Stimulated activated CD4-positive, alpha-beta T cell treated with anti-CD3 and anti-CD28 coated beads, Interleukin-4, amount 100 ng/mL, for 24 hours (primary cell): ENCODE measurements at places on chromosomes 2 and 18.

DNA sequence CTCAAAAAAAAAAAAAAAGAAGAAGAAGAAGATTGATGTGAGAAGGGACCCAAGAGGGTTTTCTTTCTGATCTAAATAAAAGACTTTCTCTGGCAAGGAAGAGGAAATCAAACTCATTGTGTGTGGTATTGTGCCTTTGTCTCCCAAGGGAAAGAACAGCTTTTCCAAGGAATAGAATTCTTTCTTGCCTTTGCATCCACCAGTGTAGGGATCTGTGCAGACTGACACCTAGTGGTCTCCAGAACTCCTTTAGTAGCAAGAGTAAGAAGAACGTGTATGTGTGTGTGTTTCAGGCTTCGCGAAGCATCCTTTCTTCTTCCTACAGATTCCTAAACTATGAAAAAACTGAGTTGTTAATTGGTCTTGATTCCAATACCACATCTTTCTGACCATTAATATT, 33.5 kb upstream of the CRIM1 start:
- no peak for DNase-seq

DNA sequence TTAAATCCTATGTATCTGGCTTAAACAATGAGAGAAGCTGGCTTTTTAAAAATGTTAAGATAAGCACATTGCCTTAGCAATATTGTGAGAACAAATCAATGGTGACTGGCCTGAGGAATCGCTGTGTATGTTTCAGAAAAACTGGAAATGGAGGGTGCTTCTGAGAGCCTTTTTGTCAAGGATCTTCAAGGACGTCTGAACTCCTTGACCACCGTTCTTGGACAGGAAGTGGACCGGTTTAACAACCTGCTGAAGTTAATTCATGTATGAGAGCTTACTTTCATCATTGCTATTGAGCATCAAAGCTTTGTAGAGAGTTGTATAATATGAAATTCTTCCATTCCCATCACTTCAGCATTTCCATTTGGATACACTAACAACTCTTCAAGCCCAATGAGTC, 72.6 kb downstream of the TRABD2A start:
- DNase-seq: no peak

DNA sequence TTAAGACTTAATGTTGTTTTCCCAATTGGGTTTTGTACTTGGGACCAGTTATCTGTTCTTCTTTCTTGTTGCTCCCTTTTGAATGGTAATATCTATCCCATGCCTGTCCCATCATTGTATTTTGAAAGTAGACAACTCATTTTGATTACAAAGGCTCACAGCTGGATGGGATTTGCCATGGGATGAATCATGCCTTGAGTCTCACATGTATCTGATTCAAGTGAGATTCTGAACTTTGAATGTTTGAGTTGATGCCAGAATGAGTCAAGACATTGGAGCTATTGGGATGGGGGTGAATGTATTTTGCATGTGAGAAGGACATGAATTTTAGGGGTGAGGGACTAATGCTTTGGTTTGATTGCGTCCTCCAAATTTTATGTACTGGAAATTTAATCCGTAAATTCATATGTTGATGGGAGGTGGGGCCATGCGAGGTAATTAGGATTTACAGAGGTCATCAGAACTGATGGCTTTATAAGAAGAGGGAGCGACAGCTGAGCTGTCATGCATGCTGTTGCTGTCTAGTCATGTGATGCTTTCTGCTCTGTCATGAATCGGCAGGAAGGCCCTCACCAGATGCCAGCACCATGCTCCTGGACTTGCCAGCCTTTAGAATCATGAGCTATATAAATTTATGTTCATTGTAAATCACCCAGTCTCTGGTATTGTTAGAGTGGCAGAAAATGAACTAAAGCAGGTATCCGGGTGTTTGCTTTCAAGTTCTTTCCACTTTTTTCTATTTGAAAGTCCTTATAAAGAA, 741.3 kb upstream of the RAB6C start:
- DNase-seq: no peak

GRCh38 chr18:21809725-21810124, 69.1 kb downstream of the MIB1 start:
- no peak for DNase-seq

GRCh38 chr2:134217924-134218323, 35.9 kb upstream of the MGAT5 start:
- peak; percentile 64 for DNase-seq
